Glutamatergic neuron (in vitro differentiated cells): ENCODE measurements at places on chromosomes 12 and 14.

GRCh38 chr14:72812292-72812851 is 81.5 kb downstream of the DPF3 start:
- DNase-seq: no peak

DNA sequence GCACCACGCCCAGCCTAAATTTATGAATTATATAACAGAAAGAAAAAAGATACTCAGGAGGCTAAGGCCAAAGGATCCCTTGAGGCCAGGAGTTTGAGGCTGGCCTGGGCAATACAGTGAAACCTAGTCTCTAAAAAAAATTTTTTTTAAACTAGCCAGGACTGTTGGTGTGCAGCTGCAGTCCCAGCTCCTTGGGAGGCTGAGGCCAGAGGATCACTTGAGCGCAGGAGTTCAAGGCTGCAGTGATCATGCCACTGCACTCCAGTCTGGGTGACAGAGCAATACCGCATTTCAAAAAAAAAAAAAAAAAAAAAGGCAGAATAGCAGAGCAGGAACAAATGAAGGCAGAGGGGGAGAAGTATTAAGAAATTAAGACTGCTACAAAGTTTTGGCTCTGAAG is 2.6 kb upstream of the PSMA6 start:
- DNase-seq: no peak

- no peak for DNase-seq
Measured at GRCh38 chr12:124753993-124754392, 109.7 kb downstream of the SCARB1 start.

- DNase-seq: peak; percentile 71
Measured at GRCh38 chr12:49288412-49288853, 6.5 kb upstream of the PRPH start.

- DNase-seq: no peak
Measured at GRCh38 chr14:27739657-27740156, 1026.9 kb upstream of the FOXG1 start.

DNA sequence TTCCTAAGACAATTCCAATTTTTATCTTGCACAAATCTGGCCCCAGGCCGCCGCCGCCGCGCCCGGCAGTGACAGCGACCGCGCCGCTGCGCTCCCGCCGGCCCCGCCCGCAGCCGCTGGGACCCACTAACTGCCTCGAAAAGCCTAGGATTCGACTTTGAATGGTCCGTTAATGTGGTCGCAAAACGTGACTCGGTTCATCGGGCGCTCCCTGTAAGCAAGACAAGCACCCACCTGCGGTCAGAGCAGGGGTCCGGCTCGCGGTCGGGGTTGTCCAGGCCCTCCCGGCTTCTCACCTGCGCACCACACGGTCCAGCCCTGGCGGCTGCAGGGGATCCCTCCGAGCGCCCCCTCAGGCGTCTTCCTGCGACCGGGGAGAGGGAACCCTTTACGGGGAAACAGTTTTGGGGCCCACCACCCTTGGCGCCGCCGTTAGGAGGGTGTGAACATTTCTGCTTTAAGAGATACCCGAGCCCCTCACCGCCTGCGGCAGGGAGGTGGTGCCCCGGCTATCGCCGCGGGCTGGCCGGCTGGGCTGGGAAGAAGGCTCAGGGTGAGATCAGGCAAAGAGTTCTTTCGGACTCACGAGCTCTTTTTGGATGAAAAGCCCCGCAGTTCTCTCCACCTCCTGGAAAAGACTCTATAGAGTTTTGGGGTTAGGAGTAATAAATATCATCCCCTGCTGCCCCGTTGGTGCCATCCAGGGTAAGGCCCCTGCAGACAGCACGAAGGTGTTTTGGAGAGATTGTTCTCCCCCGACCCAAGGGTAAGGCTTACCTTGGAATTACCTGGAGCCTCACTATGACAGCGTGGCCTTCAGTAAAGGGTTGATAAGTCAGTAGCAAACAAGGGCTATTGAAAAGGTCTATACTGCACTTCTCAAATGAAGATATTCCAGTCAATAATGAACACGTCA is 13.6 kb upstream of the FOXJ2 start:
- DNase-seq: peak; percentile 76

GRCh38 chr12:32702473-32702872 is 23.4 kb downstream of the DNM1L start:
- DNase-seq: no peak

GRCh38 chr12:13154027-13154538 is 42.4 kb upstream of the EMP1 start:
- DNase-seq: no peak

DNA sequence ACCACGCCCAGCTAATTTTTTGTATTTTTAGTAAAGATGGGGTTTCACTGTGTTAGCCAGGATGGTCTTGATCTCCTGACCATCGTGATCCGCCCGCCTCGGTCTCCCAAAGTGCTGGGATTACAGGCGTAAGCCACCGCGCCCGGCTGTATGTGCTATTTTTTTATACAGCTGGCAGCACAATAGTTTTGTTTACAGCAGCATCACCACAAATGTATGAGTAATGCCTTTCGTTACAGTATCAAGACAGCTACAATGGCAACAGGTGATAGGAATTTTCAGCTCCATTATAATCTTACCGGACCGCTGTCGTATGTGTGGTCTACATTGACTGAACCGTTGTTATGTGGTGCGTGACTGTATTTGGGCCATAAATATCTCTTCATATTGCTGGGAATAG is 11.6 kb upstream of the MDM2 start:
- no peak for DNase-seq

DNA sequence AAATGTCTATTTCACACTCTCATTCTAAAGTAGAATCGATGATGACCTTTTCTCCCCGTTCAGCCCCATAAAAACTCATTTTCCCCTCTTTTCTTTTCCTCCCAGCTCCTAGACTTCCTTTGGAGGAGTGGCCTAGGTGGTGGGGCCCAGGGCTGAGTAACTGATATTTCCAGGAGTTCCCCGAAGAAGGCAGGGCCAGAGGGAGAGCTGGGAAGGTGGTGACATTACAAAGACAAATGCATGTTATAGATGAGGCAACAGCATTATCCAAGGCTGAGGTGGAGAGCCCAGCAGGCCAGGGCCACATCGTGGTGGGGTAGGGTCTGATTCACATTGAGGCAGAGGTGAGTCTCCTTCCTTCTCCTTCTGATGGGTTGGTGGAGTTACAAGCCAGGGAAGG is 22.2 kb upstream of the HDAC7 start:
- no peak for DNase-seq

DNA sequence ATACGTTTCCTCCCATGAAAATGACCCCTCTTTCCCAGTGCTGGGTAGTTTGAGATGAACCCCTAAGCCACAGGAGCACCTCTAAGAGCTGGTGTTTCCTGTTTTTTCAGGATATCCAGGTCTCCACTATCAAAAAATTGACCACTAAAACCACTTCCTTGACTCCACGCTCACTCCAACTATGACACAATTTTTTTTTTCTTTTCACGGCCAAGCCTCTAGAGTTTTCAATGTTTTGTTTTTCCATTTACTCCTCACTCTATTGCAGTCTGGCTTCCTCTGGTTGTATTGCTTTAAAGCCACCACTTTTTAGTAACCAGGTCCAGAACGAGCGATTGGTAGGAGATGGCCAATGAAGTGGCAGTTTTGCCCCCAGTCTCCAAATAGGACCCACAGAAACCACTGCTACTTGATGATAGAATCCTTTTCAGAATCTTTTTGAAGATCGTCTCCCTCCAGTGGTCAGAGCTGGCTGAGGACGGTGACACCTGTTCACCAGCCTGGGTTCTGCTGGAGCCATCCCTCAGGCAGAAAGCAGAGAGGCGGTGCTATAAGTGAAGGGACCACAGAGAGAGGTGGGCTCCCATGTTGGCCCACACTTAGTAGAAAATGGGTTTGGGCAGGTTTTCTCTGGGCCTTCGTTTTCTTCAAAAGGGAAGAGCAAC is 454.4 kb downstream of the VRK1 start:
- no peak for DNase-seq

DNA sequence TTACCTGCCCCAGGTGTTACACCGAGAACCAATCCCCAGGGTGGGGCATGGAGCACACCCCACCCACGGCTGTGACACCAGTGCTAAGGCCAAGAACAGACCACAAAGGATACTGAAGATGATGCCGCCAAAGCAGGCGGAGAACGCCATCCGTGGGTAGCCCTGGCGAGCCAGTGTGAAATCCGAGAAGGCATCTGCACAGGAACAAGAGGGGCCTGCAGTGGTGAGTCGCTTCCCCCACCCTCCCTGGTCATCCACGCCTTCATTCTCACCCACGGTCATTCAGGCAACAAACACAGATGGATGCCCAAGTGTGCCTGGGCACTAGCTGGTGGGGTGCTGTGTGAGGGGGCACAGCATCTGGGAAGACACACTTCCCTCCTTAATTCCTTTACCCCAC is 28.5 kb downstream of the SLC8B1 start:
- no peak for DNase-seq

GRCh38 chr12:60630796-60631195 is 1035.0 kb downstream of the SLC16A7 start:
- DNase-seq: no peak

DNA sequence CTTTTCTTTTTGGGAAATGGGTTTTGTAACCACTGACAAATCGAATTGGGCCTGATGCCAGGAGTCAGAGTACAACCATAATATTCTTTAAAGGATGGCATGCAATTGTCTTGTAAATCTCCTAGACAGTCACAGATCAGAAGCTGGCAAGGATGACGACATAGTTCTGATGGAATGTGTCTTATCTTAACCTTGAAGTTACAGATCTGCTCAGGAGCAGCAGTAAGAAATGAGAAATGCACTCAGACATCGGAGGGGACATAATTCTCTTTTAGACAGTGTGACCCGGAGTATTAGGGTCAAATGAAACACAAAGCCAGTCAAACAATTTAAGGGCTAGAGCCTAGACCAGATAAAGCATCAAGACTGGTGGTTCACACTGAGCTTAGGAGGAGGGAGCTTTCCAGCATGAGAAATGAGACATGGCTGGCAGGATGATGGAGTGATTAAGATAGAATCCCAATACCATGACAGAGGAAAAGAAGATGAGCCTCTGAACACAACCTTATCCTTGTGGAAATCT is 17.5 kb downstream of the CBX5 start:
- DNase-seq: no peak

- DNase-seq: peak; percentile 11
Measured at GRCh38 chr12:132169376-132169775, 25.1 kb downstream of the NOC4L start.

DNA sequence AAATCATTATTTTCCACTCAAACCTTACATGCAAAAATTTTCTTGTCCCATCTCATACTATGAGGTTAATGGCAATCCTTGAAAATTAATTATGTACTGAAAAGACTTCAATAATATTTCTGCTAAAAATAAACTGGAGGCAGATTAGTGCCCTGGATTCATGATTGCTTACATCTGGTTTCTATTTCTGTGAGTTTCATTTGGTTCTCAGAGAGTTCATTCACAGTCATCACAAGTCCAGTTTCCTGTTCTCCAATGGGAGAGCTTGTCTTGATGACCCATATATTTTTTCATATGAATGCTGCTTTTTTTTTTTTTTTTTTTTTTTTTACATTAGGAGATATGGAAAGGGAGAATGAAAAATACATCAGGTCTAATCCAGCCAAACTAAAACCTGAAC is 6.6 kb upstream of the PTHLH start:
- no peak for DNase-seq

DNA sequence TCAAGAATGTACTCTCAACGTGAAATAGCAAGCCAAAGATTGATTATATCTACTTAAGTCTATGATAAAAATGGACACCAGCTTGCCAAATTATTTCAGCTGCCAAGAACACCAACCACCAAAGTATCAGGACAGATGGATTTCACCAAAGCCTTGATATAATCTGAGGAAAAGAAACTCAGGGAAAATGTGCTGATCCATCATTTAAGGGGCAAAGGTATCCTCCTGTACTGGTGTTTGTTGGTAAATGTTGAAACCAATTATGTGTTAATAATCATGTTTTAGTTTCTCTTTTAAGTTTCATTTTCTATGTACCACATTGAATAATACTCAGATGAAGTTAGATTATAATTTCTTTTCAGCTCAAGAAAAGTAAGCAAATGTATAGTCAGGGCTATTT is 1284.3 kb upstream of the TMEM132C start:
- DNase-seq: no peak

DNA sequence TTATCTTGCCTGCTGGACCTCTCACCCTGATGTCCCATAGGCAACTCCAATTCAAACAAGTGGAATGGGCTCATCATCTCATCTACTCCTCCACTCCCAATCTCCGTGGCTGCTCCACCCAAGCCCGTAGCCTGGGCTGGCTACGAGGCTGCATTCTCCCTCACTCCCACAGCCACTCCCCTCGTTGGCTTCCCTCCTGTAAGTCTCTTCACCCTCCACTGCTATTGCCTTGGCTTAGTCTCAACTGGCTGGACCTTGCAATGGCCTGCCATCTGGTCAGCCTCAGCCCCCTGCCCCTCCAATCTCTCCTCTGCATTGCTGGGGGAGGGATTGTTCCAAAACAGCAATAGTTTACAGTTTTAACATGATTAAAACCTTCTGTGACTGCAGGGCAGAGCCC is 44.4 kb upstream of the PELI2 start:
- DNase-seq: no peak

- no peak for DNase-seq
Measured at GRCh38 chr12:96054244-96054610, 18.8 kb upstream of the LTA4H start.

DNA sequence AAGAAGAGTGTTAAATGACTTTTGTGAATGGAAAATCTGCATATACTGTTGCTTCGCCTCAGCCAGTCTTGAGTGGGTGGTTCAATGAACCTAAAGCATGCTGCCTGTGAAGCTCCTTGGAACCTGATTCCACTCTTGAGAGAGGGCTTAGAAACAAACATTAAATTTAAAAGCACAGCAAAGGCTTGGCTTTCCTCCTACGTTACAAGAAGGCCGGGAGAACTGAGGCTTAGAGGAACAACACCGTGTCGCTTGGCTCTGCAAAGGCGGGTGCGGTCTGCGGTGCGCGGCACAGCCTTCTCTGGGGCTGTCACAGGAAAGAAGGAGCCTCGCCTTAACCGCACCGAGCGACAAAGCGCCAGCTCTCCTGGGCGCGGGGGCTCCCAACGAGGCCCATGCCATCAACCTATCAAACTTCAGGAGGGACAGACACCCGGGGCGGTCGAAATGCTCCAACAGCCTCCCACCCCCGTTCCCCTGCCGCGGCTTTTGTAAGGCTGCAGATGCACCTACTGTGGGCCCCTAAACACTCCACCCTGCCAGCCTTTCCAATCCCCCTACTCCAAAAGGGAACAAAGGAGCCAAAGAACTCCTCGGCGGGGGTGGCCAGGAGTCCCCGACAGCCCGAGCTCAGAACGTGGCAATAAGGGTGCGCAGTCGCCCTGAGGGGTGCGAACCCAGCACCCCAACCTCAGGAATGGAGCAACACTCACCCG is 729 bp downstream of the OSBPL8 start:
- peak; percentile 66 for DNase-seq
